NB4 (cell line): ENCODE measurements at places on chromosomes 3 and 15.

- DNase-seq: no peak
Observed at GRCh38 chr3:140467796-140468315, 210.0 kb upstream of the TRIM42 start.

- DNase-seq: no peak
Observed at GRCh38 chr3:53079147-53079546, 33.3 kb upstream of the SFMBT1 start.

DNA sequence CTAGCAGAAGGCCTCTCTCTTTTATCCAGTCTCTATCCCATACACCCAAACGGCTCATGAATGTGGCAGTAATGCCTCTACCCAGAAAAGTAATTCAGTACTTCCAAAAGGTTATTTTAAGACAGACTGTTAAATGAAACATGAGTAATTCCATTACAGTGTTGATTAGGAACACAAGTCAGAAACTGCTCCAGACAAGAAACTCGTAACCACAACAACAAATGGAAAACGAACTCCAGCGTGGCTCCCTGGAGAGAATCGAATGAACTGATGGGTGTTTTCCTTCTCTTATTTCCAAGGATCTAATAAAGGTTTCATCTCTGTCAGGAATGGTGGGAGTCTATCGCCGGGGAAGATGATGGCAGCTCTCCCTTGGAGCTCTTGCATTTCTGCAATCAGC, 228.4 kb downstream of the MAGI1 start:
- DNase-seq: no peak

DNA sequence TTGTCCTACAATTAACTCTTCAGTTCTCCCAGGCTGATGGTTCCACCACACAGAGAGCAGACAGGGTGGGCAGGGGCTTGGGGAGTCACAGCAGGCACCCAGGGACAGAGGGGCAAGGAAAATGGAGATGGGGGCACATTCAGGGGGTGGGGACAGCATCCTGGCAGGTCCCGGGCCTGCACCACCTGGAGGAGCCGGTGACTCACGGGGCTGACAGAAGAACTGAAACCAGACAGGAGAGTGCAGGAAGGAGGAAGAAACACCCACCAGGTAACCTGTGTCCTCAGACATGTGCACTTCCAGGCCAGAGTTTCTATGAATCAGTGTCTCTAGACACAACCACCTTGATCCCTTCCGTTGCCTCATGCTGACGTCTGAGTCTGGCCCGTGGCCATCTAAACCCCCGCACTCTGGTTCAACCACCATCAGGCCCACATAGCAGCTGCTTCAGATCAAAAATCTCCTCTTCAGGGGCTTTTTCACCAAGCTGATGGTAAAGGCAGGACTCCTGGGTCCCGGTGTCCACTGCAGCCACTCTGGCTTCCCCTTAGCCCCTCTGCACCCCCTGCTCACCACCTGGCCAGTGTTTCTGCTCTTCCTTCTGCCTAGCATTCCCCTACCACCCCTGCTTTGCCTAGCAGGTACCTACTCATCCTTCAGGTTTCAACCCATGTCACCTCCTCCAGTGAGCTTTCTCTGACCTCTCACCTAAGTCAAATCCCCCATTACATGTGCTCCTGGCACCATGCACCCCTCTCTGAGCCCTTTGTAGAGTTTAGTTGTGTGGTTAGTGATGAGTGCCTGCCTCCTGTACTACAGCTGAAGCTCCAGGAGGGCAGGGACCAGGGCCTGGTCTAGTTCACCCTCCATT, 16.5 kb upstream of the CYP11A1 start:
- no peak for DNase-seq

DNA sequence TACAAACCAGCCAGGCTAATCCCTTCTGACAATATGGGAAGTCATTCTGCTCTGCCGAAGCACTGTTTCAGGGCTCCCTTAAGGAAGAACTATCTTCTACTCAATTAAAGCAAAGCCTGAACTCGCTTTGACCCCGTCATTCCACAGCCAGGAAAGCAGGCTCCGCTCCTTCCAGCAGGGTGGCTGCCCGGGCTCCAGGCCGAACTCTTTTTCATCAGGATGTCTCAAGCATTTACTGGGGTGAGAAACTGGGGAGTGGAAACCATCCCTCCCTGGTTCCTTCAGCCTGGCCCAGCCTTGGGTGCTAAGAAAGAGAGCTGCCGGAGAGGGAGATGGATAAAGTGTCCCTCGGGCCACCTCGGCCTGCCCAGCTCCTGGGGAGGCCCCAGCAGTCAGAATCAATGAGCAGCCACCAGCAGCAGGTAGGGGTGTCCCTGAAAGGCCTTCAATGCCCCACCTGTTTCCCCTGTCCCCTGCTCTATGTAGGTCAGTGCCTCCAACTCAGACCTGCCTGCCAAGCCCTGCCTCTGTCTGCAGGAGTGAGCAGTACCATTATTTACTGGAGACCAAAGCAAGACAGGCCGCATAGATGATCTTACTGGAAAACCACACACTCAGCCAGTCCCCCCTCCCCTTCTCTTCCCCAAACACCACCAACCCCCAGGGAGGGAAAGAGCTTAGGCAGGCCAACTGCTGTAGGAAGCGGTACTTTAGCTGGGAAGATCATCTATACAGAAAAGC, 225.6 kb upstream of the TLE3 start:
- DNase-seq: peak; percentile 36

DNA sequence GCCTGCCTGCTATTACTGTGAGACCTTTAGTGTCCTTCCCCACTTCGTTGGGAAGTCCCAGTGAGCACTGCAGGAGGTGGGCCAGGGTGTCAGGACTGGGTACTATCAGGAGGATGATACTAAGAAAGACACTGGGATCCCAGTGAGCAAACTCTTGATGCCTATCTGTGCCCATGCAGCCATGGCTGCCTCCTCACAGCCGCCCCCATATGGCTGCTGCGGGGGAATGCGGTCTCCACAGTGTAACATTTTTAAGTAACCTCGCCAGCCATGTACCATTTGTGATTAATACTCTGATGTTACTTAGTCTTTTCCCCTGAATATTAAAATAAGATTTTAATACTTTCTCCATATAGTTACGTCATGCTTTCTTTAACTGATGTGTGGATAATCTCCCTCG, 312.2 kb downstream of the RYR3 start:
- DNase-seq: peak; percentile 4

GRCh38 chr3:156290924-156291271, 170.5 kb downstream of the KCNAB1 start:
- DNase-seq: no peak

GRCh38 chr3:149000206-149000745, 8.9 kb downstream of the GYG1 start:
- DNase-seq: peak; percentile 77

DNA sequence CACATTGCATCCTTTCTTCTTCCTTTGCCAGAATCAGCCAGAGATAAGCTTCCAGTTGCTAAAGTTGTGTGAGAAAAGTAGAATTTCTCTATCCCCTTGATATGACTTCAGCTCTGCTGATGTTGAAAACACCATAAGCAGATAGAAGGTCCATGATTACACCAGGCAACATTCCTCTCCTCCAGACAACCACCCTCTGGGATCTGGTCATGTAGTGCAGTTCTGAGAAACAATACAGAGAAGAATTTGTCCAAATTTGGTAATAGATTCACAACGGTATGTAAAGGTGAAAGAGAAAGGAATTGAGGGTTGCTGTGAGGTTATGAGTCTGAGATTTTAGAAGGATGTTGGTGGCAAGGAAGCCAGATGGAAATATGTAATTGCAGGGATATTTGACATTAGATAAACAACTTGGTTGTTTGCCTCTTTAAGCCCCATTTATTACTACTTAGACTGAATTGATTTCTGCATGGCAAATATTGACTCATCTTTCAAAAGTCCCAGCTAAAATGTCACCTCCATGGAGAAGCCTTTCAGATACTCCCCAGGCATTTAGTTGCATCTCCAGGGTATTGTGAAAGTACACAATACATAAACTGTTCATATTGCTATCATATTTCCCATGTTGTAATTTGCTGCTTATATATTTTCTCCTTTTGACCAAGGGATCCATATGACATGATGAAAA, 134.9 kb downstream of the GAP43 start:
- no peak for DNase-seq
